Posterior cingulate gyrus (tissue), 11 donors: ENCODE measurements at places on chromosomes 16 and 17.

DNA sequence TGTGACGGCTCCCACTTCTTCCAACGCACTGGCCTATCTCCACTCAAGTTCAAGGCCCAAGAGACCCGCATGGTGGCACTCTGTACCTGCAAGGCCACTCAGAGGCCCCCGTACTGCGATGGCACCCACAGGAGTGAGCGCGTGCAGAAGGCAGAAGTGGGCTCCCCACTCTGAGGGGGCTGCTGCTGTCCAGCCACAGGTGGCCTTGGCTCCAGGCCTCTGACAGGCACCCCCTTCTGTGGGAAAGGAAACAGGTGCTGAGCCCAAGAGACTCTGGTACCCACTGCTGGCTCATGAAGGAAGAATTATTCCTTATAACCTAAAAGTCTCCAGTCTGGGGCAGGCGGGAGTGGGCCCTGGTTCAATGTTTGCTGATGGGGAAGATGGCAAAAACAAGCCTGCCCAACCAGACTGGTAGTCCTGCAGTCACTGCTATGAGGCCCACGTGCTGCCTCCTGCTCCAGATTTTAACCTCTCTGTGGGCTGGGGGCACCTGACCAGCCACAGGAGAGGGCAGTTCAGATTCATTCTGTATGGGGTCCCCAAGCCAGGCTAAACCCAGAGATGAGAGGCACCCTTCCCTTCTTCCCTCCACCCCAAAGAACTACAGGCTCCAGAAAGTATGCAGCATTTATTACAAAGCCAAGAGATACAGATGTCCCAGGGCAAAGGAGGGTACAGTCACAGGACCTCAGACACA lies 3.3 kb downstream of the CISD3 start:
- DNase-seq, result no peak

DNA sequence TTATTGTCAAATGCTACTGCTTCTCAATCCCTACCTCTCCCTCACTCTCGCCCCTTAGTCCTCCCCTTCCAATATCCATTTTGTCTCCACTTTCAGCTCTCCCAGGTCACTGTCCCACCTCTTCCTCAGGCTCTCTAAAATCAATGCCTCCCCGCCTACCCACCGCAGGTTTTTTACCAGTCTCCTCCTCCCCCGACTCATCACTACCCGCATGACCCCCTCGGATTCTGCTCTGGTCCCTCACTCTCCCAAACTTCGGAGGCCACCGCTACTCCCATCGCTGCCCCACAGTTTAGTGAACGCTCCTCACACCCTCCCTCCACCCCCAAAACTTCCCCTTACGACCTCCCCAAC lies 513 bp downstream of the CRLF3 start:
- no peak for DNase-seq

GRCh38 chr17:81578038-81578441 lies 25.9 kb upstream of the FAAP100 start:
- peak; percentile 69 for DNase-seq

DNA sequence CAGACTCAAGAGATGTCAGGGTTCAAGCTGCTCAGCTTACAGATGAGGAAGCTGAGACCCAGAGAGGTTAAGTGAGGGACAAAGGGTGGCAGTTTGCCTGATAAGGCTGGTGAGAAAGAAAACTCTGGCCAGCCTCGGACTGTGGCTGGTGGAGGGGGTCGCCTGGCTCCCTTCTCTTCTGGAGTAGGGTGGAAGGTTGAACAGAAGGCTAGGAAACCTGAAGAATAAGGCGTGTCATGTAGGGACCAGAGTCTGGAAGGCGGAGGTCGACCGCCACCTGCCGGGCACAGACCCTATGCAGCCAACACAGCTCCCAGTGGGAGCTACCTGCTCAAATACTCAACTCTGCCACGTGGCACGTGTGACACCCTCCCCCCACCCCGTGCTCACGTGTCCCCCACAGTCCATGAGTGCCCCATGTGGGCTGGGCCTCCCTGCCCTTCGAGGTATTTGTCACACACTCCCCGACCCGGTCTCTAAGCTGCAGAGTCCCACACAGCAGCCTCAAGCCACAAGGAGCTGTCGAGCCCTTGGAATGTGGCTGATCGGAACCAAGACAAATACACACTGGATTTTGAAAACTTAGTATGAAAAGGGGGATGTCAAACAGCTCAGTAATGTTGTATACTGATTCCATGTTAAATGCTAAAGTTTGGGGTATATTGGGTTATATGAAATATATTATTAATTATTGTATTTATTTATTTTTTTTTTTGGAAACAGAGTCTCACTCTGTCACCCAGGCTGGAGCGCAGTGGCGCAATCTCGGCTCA lies 11.8 kb downstream of the HID1 start:
- DNase-seq, result no peak

- no peak for DNase-seq
These were observed 35.6 kb downstream of the RPA1 start for GRCh38 chr17:1865252-1866037.

- no peak for DNase-seq
These were observed 10.2 kb upstream of the STRADA start for GRCh38 chr17:63751806-63752205.

- DNase-seq, result no peak
These were observed 174.0 kb downstream of the IRX3 start for GRCh38 chr16:54112451-54113206.

DNA sequence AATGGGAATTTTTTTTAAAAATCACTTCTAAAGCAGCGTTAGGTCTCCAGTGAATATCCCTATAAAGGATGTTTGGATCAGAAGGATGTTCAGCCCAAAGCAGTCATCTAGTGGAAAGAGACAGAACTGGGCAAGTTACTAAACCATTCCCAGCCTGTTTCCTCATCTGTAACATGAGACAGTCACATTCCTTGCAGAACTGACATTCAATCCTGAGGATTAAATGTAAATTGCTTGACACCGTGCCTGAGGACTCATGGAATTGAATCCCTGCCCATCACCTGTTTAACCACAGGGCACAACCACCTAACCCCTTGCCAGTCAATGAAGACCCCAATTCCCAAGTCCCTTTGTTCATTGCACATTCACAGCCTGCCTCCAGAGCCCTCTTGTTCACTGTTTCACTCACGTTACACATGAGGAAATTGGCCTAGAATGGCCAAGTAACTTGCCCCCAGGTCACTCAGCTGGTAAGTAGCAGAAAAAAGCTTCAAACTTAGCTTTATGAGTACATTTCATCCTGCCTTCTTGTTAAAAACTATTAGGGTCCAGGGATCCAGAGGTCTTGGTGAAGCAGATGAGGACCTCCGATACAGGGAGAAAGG lies 1.4 kb downstream of the CMTM2 start:
- no peak for DNase-seq

DNA sequence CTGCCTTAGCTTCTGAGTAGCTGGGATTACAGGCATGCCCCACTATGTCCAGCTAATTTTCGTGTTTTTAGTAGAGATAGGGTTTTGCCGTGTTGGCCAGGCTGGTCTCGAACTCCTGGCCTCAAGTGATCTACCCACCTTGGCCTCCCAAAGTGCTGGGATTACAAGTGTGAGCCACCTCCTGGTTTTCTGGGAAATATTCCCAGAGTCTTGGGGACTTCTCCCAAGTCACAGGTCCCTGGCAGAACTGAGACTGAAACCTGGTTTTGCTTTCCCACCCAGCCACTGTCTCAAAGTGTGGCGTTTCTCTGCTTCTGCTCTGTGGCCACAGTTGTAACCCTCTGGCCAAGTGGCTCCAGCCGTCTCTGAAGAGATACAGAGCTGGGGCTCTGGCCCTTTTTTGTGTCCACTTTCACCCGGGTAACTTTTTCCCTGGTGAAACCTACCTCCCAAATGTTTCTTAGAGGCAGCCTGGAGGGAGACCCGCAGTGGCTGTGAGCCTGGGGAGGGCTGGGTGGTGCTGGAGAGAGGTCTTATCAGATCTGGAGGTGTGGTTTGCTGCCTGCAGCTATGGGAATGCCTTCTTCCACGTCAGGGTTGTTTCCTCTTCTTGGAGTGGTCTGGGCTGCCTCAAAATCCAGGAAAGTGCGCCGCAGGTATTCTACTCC lies 5.1 kb downstream of the KSR1 start:
- DNase-seq, result no peak

- no peak for DNase-seq
These were observed 14.1 kb downstream of the HEXIM2 start for GRCh38 chr17:45175759-45176115.

GRCh38 chr16:50303041-50303604 lies 36.8 kb downstream of the ADCY7 start:
- peak; percentile 11 for DNase-seq

DNA sequence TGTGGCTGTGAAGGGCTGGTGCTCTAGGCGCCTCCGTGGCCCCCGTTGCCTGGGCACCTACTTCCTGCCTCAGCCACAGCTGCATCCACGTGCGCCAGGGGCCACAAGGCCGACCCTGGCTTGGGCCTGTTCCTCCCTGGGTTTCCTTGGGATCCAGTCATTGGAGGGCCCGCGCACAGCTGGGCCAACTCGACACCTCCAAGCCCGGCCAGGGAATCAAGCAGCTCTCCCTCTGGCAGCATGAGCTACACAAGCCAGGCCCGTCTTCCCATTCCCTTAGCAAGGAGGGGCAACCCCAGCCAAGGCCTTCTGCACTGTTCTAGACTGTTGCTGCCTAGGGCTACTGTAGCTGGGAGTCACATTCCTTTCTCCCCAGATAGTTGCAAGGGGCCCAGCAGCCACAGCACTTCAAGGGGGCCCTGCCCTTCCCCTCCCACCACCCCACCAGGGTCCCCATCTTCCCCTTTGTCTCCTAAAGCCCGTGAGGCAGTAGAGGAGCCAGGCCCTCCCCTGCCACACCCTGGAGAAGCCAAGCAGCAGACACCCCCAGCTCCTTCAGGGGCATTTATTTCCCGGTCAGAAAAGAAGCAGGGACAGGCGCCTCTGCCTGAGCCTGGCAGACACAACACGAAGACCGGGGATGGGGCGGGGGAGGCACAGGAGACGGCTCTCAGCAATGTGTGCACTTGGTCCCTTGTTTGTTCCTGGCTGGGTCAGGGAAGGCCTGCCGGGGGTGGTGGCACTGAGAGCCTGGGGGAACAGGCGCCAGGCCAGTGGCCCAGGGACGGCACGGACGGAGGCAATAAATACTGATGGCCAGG lies 3.8 kb downstream of the ARHGDIA start:
- DNase-seq, result no peak

DNA sequence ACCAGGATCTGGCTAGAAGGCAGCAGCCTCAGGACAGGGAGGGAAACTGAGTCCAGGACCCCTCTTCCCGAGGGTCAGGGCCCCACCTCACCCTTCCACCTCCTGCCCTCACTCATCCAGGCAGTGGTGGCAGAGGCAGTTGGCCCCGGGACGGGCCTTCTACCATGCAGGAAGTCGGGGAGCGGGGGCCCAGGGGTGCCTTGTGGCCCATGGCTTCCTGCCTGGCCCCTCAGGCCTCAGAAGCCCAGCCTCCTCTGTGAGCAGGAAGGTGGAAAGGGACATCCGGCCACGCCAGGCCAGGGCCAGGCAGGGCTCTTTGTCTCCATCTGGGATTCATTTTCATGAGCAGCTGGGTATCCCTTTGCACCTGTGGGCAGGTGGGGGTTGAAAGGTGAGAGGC lies 58.5 kb downstream of the BAHCC1 start:
- DNase-seq, result no peak

DNA sequence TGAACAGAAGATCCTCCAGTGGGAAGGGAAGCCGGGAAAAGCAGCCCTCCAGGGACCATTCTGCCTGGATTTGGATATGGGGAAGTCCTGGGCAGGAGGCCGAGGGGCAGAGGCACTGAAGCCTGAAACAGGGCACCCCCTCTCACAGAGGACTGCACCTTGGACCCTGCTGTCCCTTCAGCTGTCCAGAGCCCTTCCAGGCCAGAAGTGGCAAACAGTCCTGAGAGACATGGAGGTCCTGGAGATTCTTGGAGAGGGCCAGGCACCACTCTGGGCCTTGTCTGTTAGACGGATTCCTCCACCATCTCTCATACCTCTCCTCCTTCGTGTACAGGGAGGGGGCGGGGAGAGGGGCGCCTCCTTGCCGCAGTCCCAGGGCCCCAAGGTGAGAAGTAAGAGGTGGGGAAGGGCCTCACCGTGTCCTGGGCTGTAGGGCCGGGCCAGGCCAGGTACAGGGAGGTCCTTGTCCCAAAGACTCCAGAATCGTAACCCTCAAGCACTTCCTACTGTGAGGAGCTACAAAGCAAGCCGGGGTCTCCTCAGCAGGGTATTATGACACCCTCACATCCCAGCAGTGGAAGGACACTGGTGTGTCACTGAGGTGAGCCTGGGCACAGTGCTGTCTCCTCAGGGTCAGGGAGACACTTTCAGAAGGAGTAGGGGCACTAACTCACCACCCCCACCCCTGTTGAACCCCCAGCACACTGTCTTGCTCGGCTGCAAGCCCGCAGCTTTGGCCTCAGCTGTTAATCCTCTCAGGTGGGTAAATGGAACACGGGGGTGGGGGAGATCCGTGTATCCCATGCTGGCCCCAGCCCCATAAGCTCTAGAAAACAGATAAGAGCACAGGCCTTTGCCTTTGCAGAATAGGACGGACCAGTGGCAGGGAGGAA lies 16.6 kb upstream of the TBX2 start:
- no peak for DNase-seq

- no peak for DNase-seq
These were observed 21.1 kb downstream of the NGFR start for GRCh38 chr17:49516180-49516579.

GRCh38 chr16:22210854-22211253 lies 4.8 kb downstream of the EEF2K start:
- DNase-seq, result no peak

- peak; percentile 91 for DNase-seq
These were observed at the start of gene TMEM101 for GRCh38 chr17:44014437-44015172. TMEM101 (minus strand) TSS chr17:44014963; CDS start chr17:44014952, 11 bp downstream.

GRCh38 chr16:28309811-28310311 lies 17.5 kb downstream of the SBK1 start:
- DNase-seq, result no peak

DNA sequence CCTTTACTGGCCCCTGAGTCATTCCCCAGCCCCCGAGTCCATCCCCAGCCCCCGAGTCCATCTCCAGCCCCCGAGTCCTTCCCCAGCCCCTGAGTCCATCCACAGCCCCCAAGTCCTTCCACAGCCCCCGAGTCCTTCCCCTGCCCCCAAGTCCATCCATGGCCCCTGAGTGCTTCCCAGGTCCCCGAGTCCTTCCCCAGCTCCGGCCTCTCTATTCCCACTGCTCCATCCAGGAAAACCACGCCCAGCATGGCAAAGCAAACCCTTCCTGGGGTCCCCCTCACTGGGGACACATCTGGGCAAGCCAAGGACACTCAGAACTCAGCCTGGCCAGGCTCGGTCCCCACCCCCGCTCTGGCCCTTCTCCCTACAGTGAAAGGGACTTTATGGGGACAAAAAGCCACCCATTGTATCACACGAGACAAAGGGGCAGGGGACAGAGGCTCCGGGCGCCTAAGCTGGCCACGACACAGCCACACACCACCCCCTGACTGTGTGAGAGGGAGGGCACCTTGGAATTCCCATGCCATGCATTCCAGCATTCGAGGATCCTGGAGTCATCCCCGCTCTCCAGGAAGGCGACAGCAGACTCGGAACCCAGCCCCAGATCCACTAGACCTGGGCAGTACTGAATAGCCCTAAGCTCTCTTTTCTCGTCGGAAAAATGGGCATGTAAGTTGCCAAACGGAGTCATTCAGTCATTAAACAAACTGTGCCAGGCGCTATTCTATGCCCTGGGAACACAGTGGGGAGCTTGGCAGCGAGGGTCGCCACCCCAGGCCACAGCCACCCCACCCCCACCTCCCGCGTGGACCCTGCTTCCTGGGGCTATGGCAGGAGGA lies 14.0 kb downstream of the PLLP start:
- DNase-seq, result peak; percentile 67
